ENCODE measurements at places on chromosomes 7 and 10.

DNA sequence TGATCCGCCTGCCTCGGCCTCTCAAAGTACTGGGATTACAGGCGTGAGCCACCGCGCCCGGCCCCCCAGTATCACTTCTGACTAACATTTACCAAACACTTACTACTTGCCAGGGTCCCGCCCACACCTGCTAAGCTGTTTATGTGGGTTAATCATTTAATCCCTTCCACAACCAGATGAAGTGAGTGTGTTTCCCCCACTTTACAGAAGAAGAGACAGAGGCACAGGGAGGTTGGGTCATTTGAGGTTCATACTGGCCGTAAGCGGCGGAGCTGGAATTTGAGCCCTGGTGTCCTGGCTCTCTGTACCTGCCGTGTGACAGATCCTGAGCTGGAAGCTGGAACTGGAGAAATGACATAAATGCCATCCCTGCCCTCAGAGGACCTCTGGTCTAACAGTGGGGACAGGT lies 15.1 kb upstream of the VPS37D start:
- no peak for DNase-seq

- no peak for DNase-seq
Observed at GRCh38 chr7:155986497-155987160, 174.4 kb upstream of the SHH start.

DNA sequence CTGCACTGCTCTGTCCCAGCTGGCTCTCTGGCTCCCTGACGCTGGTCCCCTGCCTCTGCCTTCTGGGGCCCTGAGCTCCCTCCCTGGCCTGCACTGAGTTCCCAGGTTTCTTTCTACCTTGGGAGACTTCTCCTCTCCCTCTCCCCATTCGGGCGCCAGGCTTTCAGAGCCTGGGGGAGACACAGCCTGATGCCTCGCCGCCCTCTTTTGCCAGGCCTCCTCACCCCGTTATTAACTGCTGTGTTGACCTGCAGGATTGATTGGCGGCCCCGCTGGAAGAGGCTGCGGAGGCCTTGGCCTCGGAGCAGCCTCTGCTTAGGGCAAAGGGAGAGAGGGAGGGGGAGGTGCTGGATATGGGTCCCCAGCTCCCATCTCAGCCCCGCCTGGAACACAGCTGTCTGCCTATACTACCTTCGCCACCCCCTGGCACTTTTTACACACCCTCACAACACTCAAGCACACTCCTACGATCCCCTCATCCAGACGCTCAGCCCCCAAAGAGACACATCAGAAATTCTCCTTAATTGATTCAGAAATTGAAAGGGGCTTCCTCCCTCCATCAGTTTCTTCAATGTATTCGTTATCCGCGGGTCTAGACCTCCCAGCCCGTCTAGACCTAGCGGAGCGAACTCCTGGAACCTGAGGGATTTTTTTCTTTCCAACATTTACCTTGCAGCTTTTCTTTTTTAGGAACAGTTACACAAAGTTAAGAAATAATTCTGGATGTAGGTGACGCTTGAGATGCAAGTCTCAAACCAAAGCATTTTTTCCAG lies 7.1 kb upstream of the PAX2 start:
- DNase-seq: no peak

DNA sequence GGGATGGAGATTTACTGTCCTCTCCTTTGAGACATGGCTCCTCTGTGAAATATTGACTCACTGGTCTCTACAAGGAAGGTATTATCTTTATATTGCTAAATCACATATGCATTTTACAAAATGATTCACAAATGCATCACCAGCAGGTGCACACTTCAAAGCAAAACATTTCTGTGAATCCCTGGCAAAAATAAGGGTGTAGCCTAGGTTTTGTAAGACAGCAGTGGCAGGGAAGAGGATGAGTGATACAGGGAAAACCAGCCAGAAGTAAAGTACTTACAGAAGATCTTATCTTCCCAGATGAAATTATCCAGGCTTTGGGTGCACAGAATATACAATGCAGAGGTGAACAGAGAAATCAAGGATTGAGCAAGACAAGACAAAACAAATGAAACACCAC lies 1094.6 kb downstream of the GATA3 start:
- no peak for DNase-seq

GRCh38 chr7:64606385-64606784 lies 43.5 kb upstream of the ZNF680 start:
- DNase-seq: no peak

DNA sequence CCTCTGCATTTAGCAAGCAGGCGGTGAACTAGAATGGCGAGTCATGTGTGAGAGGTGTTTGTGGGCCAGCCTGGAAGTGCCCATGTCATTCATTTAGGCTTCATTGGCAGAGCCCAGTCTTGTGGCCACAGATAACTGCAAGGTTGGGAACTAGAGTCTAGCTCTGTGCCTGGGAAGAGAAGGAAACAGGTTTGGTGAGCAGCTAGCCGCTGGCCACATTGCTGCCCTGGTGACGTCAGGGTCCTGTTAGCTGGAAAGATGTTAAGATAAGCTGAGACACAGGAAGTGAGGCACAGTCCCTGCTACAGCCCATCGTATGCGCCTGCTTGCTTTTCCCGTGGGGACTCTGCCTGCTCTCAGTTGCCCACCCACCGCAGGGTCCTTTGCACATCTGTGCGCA lies 185.5 kb downstream of the CAMK1D start:
- DNase-seq: no peak

GRCh38 chr10:79390551-79391229 lies 43.4 kb downstream of the PPIF start:
- no peak for DNase-seq

DNA sequence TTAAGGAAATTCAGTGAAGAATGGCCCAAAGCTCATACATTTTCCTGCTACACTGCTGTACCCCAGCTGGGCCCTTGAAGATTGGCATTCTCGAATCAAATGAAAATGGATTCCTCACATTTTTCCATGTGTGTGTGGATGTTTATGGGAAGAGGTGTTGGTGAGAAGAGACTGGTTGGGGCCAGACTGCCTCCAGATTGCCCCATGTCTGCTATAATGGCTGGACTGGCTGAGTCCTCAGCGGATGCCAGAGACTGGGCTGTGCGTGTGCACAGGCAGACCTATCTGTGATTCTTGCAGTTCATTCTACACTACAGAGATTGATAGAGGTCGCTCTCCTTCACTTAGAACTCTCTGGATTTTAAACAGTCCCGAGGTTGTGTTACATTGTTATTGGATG lies 183.6 kb upstream of the GDF10 start:
- no peak for DNase-seq

GRCh38 chr7:17293481-17293880 lies 5.0 kb upstream of the AHR start:
- no peak for DNase-seq

- DNase-seq: no peak
Observed at GRCh38 chr10:104415526-104416165, 62.0 kb downstream of the CFAP58 start.

- no peak for DNase-seq
Observed at GRCh38 chr10:42850931-42851330, 68.3 kb downstream of the BMS1 start.

All from Right ventricle myocardium superior (tissue), 1 donor.